Activated CD4-positive, alpha-beta T cell treated with anti-CD3 and anti-CD28 coated beads, Interleukin-2, amount 50 U/mL, for 48 hours (primary cell): ENCODE measurements at places on chromosomes 4 and X.

- DNase-seq = no peak
Observed at GRCh38 chr4:34181311-34181841, 2062.9 kb downstream of the ARAP2 start.

DNA sequence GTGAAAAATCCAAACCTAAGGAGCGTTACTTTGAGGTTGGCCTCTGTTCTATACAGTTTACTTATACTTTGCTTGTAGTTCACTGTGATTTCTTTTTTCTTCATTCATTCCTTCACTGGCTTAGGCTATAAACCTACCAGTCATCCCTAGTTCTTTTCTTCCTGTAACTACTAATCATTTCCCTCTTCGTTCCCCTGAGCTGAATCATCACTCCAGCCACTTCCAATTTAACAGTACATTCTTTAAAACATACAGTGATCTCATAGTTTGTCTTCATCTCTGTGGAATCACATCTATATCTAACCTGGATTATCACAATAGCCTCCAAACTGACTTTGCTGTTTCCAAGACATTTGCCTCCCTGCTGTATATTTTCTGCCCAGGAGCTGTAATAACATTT, 25.2 kb upstream of the NPFFR2 start:
- no peak for DNase-seq

DNA sequence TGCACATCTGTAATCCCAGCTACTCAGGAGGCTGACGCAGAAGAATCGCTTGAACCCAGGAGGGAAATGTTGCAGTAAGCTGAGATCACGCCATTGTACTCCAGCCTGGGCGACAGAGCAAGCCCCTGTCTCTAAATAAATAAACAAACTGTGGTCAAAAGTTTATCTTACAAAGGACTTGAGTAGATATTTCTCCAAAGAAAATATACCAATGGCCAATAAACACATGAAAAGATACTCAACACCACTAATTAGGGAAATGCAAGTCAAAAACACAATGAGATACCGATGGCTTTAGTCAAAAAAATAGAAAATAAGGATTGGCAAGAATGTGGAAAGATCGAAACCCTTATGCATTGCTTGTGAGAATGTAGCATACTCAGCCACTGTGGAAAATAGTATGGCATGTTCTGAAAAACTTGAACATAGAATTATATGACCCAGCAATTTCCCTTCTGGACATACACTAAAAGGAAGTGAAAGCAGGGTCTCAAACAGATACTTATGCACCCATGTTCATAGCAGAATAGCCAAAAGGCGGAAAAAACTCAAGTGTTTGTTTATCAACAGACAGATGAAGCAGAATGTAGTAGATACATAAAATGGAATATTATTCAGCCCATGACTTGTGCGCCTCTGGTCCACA, 2.0 kb upstream of the CFAP97 start:
- DNase-seq = no peak

DNA sequence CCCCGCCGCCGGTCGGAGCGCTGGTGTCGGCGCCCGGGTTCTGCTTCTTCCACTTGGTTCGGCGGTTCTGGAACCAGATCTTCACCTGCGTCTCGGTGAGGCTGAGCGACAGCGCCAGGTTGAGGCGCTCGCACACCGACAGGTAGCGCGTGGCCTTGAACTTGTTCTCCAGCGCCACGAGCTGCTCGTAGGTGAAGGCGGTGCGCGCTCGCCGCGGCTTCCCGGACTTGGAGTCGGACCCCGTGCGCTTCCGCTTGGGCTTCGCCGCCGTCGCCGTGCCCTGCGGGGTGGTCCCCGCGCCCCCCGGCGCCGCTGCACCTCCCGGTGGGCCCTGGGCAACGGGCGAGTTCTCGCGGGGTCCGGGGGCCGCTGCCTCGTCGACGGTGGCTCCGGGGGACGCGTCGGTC, 3.1 kb downstream of the NKX1-1 start:
- DNase-seq = no peak

GRCh38 chr4:30720661-30721184, 554 bp downstream of the PCDH7 start:
- no peak for DNase-seq

DNA sequence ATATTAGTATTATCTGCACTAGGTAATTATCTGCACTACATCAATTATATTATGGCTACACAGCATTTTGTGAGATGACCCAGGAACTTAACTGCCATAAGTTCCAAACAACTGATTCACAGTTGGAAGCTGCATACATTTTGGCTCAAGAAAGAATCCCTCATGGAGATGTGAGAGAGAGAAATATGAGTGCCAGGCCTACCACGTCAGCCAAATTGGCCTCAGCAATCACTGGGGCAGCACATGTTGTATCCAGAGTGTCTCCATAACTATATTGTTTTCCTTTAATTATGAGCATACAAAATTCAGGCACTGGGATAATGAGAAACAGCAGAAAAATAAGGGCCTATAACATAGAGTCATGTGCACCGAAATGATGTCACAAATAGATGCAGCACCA, 174.2 kb upstream of the DMD start:
- DNase-seq = no peak

DNA sequence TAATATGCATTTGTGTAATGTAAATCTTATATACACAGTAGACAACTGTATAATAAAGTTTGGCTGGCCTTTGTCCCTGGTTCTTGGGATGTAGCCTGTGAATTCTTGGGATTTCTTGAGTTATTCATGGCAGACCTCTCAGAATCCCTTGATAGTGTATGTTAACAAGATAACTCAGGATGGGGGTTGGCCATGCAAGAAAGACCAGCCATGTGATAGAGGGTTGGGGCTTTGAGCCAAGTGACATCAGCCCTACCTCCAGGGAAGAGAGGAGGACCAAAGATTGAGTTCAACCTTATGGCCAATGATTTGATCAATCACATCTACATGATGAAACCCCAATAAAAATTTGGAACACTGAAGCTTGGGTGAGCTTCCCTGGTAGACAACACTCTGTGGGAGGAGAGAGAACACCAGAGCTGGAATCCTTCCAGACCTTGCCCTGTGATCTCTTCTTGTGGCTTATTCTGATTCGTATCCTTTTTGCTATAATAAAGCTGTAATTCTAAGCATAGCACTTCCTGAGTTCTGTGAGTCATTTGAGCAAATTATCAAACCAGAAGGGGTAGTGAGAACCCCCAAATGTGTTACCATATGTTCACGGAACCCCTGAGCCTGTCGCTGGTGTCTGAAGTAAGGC, 11.3 kb downstream of the SLC2A9 start:
- DNase-seq = no peak

DNA sequence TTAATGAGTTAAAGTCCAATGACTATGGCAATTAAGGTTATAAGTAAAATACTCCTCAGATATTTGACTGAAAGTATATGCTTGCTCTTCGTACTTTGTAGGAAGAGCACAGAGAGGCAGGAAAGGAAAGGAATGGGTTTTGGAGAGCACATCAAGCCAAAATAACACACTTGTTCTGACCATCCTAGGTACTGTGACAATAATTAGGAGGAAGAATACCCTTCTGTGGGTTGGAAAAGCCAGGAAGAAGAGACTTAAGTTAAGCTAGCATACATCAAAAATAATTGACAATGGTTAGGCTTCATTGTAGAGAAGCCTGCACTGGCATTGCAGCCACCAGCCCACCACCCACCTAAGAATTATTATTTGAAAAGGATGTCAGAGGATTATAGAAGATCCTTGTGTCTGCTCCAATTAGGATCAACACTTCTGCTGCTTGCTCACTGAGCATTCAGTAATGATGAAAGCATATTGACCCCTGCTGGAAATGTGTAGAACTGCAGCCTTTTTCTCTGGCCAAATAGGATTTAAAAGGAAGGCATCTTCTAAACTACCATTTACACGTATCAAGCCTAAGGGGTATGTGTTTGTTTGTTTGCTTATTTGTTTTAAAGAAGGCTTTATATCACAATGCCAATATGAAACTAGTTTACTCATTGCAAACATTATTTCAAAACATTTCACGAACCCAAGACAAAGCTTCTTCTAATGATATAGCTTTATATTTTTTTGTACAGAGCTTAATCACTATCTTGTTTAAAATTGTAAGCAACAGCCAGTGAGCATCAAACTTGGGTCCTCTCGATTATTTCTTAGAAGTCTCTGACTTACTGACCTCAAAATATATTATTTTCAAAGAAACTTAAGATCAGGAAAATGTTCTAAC, 286.2 kb upstream of the TET2 start:
- DNase-seq = peak; percentile 58
